T-cell (primary cell): ENCODE measurements at places on chromosomes 2 and 18.

GRCh38 chr2:162795312-162795711, 43.3 kb downstream of the KCNH7 start:
- no peak for DNase-seq

- no peak for DNase-seq
Measured at GRCh38 chr18:24027156-24027827, 12.7 kb downstream of the TTC39C start.

DNA sequence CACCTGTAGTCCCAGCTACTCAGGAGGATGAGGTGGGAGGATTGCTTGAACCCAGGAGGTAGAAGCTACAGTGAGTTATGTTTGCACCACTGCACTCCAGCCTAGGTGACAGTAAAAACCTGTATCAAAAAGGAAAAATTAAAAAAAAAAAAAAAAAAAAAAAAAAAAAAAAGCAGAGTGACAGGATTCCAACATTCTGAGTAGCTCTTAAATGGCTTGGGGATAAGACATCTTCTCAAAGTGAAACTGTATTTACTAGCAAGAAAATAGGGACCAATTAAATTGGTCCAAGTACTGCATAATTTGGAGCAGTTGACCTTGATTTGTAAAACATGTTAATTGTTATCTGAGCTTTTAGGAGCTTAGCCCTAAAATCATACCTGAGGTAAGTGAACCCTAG, 65.7 kb upstream of the TMEM247 start:
- DNase-seq, result no peak

- no peak for DNase-seq
Measured at GRCh38 chr2:162091325-162092007, 17.5 kb upstream of the DPP4 start.

DNA sequence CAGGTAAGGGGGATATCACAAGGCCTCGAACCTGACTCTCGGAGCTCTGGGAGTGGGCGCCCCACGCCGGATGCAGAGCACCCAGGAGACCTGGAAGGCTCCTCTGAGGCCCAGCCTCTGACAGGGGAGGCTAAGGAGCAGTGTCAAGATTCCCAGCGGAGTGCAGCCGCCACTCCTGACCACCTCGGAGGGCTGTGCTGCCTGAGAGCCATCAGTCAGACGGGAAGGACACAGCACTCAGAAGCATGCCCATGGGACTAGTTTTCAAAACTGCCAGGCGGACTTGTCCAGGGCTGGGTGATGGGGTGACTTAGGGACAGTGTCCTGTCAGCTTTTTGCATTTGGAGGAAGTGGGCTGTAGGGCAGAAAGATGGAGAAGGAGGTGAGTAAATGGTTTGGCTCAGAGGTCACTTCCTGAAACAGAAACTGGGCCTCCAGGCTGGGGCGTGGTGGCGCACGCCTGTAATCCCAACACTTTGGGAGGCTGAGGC, 34.6 kb upstream of the B3GNT7 start:
- DNase-seq, result no peak

DNA sequence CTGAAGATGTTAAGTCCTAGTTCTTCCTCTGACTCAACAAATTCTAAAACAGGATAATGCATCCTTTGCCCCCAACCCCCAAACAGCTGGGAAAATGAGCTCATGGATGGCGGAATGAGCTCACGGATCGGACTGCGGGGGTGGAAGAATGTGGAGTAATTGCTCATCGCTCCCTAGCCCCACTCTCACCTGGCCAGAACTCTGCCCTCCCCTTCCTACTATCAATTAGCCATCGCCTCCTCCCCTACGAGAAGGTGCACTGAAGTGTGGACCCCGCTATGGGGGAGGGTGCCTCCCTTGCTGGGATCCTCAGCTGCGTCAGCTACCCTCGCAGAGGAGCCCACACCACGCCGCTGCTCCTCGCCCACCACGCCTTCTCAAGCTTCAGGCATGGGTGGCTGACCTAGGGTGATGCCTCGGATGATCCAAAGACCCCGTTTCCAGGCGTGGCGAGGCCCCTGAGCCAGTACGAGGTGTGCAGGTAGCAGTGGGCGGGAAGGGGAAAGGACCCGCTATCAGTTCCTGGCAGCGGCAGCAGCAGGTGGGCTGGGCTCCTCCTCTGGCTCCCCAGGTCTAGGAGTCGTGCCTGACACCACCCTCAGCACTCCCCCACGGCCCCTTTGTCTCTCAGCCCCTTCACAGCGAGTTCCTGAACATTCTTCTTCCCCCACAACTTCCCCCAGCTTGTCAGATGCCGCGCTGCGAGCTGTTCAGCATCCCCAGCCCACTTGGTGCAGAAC, 82.1 kb upstream of the POMC start:
- DNase-seq, result no peak

DNA sequence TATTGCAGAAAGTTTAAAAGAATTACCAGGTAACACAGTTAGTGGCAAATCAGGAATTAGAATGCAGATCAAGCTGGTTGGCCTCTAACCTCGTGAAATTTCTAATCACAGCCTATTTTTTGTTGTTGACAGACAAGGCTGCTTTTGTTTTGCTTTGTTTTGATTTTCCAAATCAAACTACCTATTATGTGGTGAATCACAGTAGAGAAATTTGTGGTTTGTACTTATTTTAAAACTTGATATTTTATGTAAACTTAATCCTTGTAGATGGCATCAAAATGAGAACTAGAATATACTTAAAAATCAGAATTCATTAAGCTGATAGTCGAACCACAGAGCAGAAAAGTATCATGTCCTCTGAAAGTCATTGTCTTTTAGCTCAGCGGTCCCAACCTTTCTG, 258.1 kb downstream of the CTNNA2 start:
- DNase-seq, result no peak

- no peak for DNase-seq
Measured at GRCh38 chr18:13548966-13549879, 177.1 kb downstream of the FAM210A start.

DNA sequence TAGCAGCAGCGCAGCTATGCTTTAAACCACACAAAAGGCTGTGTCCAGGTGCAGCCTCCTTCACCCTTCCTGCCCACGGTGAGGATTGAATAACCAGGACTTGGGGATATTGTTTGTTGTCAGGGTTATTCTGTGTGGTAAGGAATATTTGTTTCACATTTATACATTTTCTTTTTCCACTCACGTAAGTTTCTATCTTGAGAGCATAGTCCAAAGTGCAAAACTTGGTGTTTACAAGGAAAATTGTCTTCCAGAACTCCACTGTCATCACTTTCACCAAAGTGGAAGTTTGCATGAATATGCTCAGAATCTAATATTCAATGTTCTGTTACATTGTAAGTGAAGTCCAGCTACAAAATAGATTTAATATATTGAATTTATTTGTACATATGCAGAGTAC, 26.4 kb downstream of the NAPG start:
- DNase-seq, result no peak

DNA sequence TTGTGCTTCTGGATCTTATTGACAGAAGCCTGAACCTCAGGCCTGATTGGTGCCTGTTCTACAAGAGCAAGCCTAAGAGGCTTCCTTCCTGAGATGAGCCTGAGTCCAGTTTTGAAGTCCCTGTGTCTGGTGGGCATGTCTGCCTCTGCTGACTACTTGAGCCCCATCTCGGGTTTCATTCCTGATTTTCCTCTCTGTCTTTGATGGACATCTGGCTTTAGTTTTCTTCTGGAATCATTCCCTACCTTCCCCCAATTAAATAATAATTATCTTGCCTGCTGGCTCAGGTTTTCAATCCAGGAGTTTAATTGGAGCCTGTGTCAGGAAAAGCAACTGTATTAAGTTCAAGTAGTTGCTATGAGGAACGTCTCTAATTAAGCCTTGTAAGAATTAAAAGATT, 135.5 kb upstream of the MC4R start:
- no peak for DNase-seq

GRCh38 chr2:36356298-36356989, 866 bp downstream of the CRIM1 start:
- peak; percentile 5 for DNase-seq

- no peak for DNase-seq
Measured at GRCh38 chr18:24795129-24795528, 334.7 kb downstream of the HRH4 start.

GRCh38 chr2:24457696-24458386, 33.2 kb upstream of the NCOA1 start:
- DNase-seq, result no peak

DNA sequence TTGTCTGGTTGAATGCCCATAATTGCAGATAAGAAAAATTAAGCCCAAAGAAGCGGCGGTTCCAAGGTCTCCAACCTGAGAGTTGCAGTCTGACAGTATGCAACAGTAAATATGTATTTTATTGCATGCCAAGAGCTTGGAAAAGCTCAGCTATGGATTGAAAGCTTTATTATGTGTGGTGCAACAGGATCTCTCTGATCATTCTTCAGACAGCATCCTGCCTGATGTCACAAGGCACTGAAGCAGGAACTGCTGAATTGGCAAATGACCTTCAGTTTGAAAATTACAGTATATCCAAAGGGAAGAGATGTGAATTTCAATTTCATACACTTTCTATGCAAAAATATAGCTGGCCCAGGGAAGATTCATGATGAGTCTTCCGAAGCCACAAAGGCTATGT, 42.5 kb downstream of the DOCK10 start:
- no peak for DNase-seq

- no peak for DNase-seq
Measured at GRCh38 chr2:240452462-240453256, 17.2 kb downstream of the GPC1 start.

DNA sequence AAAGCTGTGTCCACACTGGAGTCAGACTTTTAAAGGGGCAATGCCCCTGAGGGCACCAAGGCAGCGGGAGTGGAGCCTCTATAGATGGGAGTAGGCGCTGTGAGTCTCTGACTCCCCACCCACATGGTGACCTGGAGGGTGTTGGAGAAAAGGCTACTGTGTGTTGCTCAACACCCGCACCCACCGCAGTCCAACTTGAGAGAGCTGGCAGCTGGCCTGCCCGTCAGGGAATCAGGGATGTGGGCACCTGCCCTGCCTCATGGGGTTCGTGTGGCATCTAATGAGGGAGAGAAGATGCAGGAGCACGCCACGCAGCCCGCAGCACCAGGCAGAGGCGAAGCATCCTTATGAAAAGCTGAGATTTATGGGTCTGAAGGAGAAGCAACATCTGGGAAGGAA, 84.2 kb downstream of the KLHL29 start:
- DNase-seq, result no peak

DNA sequence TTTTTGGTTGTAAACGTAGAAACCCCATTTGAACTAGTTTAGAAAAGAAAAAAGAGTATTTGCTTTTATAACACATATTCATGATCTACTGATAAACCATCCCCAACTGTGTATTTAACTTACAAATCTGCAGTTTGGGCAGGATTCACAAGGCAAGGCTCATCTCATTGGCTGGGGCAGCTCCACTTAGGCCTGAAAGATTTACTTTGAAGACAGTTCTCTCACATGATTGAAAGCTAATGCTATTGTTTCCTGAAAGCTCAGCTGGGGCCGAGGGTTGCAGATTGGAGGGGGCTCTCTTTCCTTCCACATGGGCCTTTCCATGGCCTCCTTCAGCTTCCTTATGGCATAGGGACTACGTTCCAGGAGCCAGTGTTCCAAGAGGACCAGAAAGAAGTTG, 47.4 kb downstream of the ARHGAP15 start:
- no peak for DNase-seq

- DNase-seq, result no peak
Measured at GRCh38 chr2:214497489-214497888, 86.6 kb downstream of the VWC2L start.

GRCh38 chr2:133633881-133634409, 65.7 kb upstream of the NCKAP5 start:
- no peak for DNase-seq

DNA sequence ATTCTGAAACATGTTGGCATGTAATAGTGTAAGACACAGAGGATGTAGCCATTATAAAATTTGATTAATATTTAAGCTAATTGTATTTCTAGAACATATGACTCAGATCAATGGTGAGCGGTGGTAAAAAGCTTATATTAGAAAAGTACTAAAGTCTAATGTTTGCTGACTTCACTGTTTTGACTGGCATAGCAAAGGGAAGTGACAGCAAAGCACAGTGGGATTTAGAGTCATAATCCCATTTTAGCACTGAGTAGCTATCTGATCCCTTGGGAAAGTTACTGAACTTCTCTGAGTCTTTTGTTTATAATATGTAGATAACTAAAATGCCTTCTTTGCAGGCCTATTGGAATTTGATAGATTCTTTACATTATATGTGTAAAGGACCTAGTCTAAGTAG, 60.4 kb downstream of the KIAA1328 start:
- DNase-seq, result no peak

DNA sequence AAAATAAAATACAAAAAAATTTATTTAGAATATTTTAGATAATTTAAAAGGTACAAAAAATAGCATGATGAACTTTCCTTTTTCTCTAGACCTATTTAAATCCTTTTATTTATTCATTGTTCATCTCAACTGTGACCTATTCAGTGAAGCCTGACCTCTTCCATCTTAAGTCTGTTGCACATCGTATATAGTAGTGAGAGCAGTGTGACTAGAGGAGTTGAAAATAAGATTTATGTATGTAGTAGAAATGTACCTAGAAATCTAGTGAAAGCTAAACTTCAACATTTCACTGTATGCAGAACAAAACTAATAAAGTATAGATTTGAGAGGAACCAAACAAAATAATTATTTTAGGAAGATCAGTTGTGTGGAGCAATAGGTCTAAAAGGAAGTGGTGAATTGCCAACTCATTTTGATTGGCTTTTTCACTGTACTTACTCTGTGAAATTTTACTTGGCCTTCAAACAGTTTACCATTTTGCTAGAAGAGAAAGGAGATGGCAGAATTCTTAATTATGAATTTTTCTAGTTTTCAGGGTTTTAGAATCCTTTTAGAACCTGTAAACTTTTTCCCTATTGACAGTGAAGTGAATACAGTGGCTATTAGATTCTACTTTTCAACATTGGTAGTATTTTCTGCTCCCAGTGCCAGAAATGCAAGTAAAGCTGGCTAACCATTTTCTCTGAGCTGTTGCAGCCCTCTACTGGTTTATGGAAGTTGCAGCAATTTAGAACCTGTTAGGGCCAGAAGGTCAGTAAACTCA, 11.0 kb downstream of the ANKRD12 start:
- DNase-seq, result no peak

DNA sequence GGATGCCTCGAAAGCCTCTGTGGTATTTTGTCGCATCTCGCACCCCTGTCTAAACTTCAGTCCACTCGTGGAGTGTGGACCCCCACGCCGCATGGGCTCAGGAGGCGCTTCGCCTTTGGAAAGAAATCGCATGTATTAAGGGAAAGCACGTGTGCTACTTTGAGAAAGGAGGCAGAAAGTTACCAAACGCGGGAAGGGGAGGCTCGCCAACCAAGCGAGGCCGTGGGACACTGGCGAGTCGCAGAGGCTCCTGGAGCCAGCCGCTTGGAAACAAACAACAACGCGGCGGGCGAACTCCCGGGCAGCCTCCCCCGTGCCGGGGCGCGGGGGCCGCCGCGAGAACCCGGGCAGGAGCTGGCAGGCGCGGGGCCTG, 455 bp upstream of the AGAP1 start:
- DNase-seq, result no peak

- DNase-seq, result no peak
Measured at GRCh38 chr2:197249381-197250083, 61.0 kb downstream of the ANKRD44 start.

- DNase-seq, result no peak
Measured at GRCh38 chr18:44672506-44672905, 8.2 kb upstream of the SETBP1 start.
